ENCODE measurements at places on chromosomes 1 and 21.

DNA sequence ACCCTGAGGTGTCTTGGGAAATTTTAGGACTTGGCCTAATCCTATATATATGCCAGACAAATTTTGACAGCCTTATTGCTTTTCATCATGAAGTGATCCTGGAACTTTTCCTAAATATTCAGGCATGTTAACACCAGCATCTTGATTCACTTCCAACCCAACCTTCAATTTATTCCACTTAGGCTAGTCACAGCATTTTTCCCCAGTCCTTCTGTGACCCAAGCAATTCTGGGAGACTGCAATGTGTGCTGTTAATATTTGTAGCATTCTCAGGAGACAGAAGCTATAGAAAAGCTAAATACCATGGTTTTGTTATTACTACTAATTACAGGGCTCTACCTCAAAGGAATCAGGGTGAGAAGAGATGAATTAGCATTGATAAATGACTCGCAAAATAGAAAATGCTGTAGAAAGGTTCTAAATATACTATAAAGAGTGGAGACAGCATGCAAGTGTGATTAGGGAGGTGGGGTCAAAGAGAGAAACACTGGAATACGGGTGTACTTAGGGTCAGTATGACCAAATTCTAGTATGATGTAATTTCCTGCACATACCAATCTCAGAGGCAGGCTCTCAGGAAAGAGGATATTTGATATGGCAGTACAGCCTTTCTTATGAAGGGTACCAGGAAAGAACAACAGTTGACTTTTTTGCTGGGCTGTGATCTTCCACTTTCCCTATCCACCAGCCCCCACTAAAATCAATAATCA is 29.1 kb downstream of the PRRX1 start:
- DNase-seq = no peak

DNA sequence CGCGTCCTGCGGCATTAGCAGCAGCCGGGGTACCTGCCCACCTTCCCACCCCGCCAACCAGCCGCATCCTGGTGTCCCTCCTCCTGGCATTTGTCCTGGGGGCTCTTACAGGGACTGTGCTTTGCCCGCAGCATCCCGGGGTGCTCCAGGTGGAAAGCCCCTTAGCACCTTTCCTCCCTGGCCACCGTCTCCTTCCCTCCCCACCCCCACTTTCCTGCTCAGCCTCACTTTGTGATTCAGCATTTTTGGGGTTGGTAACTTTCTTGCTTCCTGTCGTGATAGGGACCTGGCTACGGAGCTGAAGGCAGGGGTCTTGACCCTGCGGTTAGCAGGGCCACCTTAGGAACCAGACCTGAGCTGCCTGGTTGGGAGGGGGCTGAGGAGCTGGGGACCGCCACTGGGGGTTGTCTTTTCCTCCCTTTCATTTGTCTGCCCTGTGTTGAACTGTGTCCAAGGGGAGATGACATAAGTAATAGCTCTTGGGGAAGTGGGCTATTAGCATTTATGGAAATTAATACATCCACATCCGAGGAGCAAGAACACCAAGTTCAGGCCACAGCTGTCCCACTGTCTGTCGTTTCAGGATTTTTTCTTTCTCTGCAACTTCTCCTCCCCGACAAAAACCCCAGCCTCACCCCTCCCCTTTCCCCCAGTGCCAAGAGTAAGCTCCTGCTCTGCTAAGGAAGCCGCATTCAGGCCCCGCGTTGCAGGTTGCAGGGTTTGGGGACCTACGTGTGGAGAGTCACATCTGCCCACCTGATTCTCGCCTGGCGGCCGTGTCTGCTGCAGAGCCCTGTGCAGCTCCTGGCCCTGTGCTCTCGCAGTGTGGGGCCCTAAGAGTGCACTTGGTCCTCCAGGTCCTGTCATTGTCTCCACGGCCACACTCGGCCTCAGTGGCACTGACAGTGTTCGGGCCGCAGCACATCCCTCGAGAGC is 1.6 kb upstream of the NPHP4 start:
- DNase-seq = no peak

- no peak for DNase-seq
These were observed 54.7 kb downstream of the OLFML3 start for GRCh38 chr1:114033961-114034360.

- DNase-seq = no peak
These were observed 35.3 kb upstream of the CLIC4 start for GRCh38 chr1:24709791-24710441.

GRCh38 chr1:225865514-225865913 is 16.7 kb downstream of the TMEM63A start:
- no peak for DNase-seq

GRCh38 chr1:1212780-1213344 is 1.1 kb downstream of the TNFRSF4 start:
- DNase-seq = no peak

GRCh38 chr1:205930799-205931281 is 12.4 kb downstream of the SLC26A9 start:
- DNase-seq = no peak

GRCh38 chr21:27164208-27165177 is 197.6 kb upstream of the ADAMTS5 start:
- DNase-seq = no peak

DNA sequence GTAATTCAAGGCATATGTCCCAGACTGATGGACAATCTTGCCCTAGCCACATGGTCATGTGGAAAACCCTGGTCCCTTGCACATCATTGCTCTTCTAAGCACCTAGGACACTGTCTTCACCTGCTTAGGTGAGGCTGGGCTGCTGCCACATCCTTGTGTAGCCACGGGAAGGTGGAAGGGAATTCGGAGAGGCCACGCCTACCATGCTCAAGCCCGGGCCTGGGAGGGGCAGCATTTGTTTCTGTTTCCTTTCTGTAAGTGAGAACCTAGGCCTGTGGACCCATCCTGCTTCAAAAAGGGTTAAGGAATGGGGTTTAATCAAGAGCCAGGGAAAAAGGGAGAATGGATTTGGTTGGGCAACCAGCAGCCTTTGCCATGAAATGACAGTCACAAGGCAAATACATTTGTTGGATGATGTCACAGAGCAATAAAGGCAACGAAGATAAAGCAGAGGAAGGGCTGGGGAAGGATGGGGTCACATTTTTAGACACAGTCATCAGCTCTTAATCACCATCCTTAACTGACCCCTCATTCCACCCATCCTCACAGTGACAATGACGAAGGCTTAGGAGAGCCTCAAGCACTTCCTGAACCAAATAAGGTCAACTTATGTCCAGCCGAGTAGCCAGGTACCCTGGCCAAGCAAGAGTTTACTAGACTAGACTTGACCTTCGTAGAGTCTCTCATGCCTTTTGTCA is 10.1 kb upstream of the LRRC38 start:
- no peak for DNase-seq

DNA sequence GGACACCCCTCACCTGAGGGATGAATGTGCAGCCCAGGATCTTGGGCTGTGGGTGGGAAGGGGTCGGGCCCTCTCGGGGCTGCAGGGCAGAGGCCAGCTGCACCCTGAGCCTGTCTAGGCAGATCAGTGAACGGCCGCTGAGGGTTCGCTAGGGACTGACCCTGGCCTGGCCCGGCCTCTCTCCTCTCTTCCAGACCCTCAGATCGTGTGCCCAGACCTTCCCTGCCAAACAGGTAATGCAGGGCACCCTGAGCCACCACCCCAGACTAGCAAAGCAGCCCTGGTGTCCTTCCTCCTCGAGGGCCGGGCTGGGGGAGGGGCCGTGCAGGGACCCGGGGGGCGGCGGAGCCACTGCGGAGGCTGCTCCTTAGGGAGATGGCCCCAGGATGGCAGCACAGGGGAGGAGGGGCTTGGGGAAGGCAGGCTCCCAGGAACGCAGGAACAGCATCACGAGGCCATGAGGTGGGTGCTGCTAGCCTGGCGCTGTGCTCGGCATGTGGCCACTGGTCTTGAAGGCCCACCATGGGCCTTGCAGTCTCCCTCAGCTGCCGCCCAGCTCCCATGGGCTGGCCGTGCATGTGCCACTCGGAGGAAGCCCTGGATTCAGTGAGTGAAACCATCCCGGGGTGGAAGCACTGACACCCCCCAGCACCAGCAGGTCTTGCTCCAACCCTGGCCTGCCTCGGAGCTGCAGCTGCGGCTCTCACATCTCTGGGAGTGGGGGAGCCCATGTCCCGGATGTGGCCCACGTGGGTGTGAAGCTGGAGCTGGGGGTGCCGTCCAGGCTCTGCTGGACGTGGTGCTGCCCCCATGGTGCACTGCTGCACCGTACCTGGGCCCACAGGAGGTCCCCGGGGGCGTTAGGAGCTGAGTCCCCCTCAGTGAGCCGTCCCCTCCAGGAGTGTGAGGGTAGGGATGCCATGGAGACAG is 28.7 kb downstream of the COL6A2 start:
- DNase-seq = no peak

- DNase-seq = no peak
These were observed 107.4 kb downstream of the LYST start for GRCh38 chr1:235759336-235759735.

- no peak for DNase-seq
These were observed 53.0 kb downstream of the VANGL1 start for GRCh38 chr1:115694805-115695204.

DNA sequence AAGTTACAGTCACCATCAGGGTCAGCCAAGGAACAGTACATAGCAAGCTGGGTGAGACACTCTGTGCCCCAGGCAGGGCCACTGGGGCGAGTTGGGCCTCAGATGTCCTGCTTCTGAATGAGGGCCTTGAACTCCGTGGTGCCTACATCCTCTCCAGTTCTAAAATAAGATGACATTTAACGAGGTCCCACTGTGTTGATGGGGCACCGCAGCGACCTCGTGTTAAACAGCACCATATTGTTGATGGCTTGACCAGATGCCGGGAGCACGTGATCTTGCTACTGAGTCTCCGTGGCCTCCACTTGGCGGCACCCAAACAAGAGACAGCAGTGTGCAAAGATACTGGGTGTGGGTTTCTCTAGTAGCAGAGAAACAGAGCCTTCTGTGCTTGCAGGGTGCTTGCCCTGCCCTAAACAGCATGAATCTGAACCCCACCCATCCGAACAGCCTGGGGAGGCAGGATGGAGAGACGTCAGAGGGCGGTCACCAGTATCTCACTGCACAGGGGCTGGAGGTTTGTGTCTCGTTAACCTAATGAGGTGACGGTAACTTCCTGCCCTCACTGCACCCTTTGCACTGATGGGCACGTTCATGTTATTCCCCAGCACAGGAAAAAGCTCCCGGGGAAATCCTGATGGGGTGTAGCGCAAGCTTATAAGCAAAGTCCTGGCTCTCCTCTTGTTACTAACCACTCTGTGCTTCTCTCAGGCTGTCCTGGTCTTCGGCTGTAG is 324.4 kb downstream of the AJAP1 start:
- DNase-seq = no peak

DNA sequence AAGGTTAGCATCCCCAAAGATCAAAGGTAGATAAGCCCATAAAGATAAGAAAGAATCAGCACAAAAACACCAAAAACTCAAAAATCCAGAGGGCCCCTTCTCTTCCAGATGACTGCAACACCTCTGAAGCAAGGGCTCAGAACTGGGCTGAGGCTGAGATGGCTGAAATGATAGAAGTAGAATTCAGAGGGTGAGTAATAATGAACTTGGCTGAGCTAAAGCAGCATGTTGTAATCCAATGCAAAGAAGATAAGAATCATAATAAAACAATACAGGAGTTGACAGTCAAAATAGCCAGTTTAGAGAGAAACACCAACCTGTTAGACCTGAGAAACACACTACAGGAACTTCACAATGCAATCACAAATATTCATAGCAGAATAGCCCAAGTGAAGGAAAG is 406.9 kb upstream of the CXADR start:
- DNase-seq = no peak

GRCh38 chr1:29415156-29415830 is 179.0 kb downstream of the PTPRU start:
- no peak for DNase-seq

- no peak for DNase-seq
These were observed 14.5 kb downstream of the IFNAR2 start for GRCh38 chr21:33244082-33244778.

- no peak for DNase-seq
These were observed 6.1 kb downstream of the SLC25A44 start for GRCh38 chr1:156200044-156200443.

- DNase-seq = no peak
These were observed 81.6 kb upstream of the ACTL8 start for GRCh38 chr1:17673329-17674072.

- no peak for DNase-seq
These were observed 190.2 kb upstream of the LRRC7 start for GRCh38 chr1:69377507-69377906.

- DNase-seq = no peak
These were observed 110.8 kb upstream of the HOOK1 start for GRCh38 chr1:59703918-59704378.

DNA sequence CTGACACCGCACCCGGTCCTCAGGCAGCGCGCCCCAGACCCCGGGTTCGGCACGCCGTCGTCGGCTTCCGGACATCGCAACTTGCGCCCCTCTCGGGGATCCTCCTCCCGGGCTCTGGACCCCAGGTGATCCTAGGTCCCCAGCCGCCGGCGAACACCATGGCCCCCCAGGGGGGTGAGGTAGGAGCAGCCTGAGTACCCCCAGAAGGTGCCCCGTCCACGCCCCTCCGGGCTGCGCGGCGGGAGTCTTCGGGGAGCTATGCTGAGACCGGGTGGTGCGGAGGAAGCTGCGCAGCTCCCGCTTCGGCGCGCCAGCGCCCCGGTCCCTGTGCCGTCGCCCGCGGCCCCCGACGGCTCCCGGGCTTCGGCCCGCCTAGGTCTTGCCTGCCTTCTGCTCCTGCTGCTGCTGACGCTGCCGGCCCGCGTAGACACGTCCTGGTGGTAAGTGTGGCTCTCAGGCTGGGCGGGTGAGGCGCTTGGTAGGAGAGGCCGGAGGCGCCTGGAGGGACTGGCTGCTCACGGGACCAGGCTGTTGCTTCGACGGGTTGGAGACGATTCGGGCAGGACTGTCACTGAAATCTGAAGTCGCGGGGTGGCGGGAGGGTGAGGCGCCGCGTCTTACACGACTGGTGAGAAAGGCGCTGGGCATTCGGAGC is 367 bp downstream of the WNT2B start:
- no peak for DNase-seq

DNA sequence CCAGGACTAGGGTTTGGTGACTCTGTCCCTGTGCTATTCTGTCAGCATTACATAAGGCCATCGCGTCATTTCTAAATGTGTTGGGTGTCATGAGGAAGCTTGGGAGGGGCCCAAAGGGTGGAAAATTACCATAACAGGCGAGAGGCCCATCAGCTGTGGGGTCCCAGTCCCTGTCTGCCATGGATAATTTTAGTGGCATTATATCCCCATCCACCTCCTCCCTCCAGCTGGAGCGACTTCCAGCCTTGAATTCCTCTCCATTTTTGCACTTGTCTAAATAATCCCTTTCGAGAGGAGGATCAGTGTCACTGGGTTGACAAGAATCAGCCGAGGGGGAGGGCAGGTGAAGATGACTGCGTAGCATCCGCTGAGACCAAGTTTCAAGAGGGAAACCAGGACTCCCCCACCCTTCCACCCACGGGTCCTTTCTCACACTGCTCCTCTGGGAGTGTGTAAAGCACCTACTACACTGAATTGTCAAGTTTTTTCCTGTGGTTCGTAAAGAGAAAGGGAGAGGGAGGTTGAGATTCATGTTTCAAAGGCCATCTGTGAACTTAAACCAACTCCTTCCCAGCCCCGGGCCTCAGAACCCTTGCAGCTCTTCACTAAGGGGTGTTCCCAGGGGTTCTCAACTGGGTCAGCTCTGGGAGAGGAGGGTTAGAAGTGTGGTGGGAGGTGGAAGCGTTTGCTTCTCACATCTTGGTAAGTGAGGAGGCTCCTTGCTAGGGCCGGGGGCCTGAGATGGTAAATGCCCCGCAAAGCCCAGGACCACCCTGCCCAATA is 29.2 kb downstream of the VASH2 start:
- no peak for DNase-seq

GRCh38 chr1:156052862-156053767 is 483 bp downstream of the UBQLN4 start:
- peak; percentile 26 for DNase-seq

- no peak for DNase-seq
These were observed 7.6 kb upstream of the C1orf74 start for GRCh38 chr1:209791920-209792319.

- no peak for DNase-seq
These were observed 41.7 kb downstream of the ITPKB start for GRCh38 chr1:226697151-226697928.
